ENCODE measurements at places on chromosomes 7 and 10. TPM values are rescaled to one million over a fixed set of nuclear protein-coding genes. Genes with fewer than 3 reads are reported as not detected.
A peak's percentile ranks its signal among the peaks of the same experiment; 100 is the strongest.

DNA sequence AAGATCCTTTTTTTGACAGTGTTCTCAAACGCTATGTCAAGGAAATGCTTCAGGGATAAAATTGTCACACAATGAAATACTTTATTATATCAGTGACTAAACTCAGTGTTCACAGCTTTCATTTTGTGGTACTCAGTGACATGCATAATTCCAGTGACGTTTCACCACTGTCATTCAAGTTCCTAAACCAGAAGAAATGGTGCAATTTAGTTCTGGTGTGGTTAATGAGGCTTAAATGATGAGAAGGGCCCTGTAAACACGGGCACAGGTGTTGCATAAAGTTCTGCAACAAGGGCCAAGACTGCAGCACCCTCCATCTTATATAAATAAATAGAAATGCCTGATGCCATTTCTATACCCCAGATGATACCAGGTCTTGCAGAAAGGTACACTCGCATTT lies 1247.1 kb downstream of the GATA3 start:
- DNase-seq = no peak

DNA sequence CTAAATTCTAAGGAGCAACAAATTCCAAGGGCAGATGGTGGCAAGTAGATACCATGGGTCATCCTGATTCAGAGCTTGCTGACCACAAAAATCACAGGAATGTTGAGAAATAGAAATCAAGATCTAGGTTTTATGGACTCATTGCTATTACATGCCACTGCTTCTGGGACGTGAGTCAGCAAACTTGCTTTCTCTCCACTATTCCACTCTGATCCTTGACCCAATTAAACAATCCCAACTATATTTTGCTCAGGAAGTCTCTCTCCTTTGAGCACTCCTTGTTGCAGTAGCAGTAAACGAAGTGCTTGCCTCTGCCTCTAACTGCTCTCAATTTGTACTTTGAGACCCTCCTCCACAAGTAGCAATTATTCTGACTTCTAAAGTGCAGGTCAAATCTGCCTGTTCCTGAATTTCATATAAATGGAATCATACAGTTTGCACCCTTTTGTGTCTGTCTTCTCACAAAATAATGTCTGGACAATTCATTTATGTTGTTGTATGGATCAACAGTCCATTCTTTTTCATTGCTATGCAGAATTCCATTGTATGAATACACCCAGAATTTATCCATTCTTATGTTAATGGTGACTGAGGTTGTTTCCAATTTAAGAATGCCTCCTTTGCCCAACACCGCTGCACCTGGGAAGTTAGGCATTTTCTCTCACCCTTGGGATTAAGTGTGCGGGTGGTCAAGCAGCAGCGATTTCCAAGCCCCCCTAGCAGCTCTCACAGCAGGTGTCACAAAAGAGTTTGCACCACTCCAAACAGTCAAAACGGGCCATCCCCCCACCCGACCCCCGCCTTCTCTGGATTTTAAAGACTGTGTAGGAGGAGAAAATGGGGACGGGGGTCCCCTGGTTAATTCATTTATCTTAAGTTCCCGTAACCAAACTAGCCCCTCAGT lies 35.9 kb downstream of the ACSM6 start:
- DNase-seq = peak; percentile 98

DNA sequence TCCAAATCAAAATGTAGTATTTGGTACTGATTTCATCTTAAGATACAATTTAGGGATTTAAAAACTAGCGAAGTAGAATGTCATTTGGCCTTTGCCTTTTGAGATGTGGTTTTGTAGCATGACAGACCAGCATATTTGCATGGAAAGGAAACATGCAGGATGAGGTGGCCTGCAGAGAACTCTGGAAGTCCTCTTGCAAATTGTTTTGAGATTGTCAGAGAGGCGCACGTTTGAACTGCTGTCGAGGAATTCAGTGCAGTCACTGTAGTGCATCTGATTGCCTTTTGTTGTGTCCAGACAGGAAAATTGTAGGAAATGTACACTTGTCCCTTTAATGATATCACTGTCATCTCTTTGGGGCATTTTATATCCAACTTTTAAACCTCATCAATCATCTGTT lies 136.7 kb downstream of the CELF2 start:
- DNase-seq = no peak

DNA sequence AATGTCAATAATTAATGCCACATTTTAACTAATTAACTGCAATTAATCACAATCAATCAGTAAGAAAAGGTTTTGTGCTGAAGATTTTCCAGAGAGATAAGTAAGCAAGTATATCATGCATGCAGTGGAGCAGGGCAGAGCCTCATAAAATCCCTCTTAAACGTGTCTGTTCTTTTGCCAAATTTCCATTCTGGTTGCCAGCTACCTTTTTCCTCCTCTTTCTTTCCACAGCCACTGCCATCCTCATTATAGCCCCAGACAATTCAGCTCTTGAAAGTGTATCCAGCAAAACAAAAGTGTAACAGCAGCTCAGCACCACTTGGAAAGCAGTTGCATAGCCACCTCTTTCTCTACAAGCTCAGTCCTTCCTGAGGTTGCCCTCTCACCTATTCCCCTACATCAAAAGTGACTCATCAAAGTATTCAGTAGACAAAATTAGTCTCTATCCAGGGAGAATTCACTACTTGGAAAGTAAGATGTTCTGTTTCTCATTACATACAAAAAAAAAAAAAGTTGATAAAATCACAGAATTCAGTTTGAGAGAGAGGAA lies 26.9 kb upstream of the EPHB6 start:
- DNase-seq = no peak

- DNase-seq = no peak
Observed at GRCh38 chr10:46223626-46224413, 63.0 kb upstream of the ANTXRL start.

DNA sequence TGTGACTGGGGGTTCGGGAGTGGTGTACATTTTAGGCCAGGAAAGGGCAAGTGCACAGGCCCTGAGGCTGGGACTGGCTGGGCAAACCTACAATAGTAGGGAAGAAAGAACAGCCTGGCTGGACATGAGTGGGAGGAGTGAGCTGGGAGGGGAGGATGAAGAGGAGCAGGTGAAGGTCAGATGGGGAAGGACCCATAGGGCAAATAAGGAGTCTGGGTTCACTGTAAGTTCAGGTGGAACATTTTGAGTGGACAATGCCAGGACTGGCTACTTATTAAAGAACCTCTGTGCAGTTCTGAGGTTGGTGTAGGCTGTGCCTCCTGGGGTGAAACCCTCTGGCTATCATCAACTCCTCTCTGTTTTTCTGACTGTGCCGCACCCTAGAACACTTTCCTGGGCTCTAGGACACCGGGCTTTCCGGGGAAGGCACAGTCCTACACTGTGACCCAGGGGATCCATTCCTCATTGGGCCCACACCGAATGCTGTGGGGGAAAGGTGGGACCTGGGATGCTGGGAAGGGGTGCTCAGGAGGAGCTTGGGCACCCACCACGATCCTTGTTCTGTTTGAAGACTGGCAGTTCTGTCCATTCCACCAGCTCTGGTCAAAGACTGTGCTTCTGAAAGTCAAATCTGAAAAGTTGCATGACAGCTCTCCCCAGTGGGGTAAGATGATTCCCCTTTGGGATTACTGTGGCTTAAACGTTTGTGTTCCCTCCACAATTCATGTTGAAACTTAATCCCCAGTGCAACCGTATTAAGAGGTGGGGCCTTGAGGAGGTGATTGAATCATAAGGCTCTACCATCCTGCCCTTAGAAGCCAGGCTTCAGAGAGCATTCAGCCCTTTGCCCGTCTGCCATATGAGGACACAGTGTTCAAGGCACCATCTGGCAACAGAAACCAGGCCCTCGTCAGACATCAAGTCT lies 4.0 kb upstream of the MMP21 start:
- no peak for DNase-seq

- peak; percentile 73 for DNase-seq
Observed at GRCh38 chr7:46844486-46844885, 737.4 kb downstream of the TNS3 start.

DNA sequence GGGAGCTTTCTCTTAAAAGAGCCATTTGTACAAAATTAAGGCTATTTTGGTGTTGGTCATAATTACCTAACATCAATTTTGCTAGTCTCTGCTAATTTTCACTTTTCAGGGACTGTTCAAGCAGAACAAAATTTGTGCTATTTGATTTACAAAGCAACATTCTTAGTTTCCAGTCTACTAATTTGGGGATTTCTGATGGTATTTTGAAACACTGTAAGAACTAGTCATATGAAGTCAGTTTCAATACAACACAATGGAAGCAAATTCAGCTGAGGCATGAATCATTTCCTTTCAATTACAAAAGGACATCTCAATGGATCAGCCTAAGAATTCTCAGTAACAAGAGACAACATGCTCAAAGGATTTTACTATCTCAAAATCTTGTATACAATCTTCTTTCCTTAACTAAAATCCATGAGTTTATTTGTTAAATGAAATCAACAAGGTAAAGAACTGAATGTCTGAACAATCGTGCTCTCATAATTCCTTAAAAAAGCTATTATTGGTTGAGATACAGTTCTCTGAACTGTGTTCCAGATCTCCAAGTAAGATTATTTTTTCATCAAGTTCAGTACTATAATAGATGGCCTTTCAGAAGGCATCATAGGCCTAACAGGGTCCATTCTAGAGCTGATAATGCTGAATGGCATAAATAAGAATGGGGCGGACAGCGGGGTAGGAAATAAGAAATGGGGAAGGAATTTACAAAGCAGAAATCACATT lies 144.6 kb downstream of the NRCAM start:
- DNase-seq = peak; percentile 64

DNA sequence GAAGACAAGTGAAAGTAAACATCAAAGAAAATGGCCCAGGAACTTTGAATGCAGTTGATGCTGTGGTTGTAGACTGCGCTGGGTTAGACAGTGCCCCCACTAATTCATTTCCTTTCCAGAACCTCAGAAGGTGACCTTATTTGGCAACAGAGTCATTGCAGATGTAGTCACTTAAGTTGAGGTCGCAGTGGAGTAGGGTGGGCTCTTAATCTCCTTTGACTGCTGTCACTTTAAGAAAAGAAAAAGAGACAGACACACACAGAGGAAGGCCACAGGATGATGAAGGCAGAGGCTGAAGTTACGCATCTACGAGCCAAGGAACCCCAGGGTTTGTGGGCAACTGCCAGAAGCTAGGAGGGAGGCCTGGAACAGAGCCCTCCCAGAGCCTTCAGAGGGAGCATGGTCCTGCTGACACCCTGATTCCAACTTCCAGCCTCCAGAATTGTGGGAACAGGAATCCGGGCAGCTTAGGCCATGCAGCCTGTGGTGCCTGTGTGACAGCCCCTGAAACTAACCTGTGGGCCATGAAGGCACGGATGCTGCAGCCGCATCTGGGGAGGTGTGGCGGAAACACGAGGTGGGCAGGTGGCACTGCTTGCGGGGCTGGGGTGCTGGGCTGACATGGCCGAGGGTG lies 107.6 kb downstream of the PRKAG2 start:
- no peak for DNase-seq

DNA sequence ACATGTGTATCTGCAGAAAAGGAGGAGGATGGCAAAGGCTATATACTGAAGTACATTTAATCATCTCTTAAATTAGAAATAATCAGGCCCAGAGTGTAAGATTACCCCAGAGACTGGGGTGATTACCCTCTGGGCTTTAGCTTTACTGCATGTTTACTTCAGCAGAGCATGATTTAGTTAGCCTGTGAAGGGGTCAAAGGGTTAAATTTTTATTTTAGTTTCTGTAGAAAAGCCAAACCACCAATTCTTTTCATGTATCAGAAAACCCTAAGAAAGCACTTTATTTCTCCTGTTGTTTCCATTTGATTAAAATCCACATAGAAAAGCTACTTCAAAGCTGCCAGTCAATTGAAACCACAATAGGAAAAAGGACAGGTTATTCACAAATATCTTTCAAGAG lies 101.5 kb upstream of the LSM8 start:
- peak; percentile 8 for DNase-seq

DNA sequence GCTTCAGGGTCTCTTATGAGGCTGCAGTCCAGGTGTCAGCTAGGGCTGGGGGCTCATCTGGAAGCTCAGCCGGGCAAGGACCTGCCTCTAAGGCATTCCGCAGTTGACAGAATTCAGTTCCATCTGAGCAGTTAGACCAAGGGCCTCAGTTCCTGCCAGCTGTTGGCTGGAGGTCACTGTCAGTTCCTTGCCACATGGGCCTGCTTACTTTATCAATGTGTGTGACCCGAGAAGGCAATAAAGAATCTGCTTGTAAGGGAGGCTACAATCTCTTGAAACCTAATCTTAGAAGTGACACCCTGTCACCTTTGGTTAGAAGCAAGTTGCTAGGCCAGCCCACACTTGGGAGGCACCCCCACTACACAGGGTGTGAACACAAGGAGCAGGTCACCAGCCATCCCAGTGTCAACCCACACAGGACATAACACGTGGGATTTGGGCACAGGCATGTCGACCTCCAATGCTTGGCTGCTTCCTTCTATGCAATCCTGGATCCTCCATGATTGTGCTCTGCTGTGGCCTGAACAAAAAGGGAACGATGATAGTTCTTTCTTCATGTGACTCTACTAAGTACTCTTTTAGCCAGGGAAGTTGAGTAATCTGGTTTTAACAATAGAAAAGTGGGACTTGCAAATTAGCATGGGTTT lies 41.8 kb downstream of the MTURN start:
- DNase-seq = no peak

DNA sequence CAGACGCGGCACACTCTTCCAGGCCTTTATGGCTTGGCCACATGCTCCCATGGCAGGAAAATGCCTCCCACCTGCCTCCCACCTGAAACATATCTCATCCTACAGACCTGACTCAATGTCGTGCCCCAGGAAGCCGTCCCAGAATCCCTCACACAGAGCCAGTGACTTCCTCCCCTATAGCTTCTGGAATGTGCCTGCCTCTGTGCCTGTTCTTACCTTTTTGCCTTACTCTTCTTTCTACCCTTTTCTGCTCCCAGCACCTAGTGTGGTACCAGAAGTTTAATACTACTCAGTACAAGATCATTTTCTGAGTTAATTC lies 123.9 kb upstream of the STK17A start:
- DNase-seq = no peak

GRCh38 chr10:62640411-62640810 lies 164.1 kb upstream of the ADO start:
- peak; percentile 47 for DNase-seq

BUD23 gene
- 68.3 TPM for total RNA-seq

DNA sequence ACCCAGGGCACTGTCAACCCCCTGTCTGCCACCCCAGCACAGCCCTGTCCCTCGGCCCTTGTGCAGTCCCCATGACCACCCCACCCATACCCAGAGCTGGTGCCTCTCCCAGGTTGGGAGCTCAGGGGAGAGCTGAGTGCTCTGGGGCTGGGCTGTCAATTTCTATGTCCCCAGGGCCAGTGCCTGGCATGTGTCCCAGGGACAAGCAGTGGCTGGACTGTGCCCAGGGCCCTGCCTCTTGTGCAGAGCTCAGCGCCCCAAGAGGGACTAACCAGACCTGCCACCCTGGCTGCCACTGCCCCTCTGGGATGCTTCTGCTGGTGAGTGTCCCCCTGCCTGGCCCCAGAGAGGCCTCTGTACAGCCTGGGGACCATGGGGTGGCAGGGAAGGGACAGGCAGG lies 29.0 kb upstream of the ZNF862 start:
- DNase-seq = no peak

- DNase-seq = no peak
Observed at GRCh38 chr7:18208921-18209320, 181.3 kb upstream of the PRPS1L1 start.

GRCh38 chr10:19921300-19922140 lies 105.3 kb downstream of the PLXDC2 start:
- DNase-seq = peak; percentile 94
